Stimulated activated CD8-positive, alpha-beta memory T cell treated with anti-CD3 and anti-CD28 coated beads, Interleukin-7, amount 100 ng/mL, for 1 hour (primary cell): ENCODE measurements at places on chromosomes 5 and 9.

- DNase-seq = no peak
Observed at GRCh38 chr5:123425431-123425830, 2.2 kb upstream of the CEP120 start.

- DNase-seq = no peak
Observed at GRCh38 chr9:125544988-125545651, 161.9 kb downstream of the MAPKAP1 start.

DNA sequence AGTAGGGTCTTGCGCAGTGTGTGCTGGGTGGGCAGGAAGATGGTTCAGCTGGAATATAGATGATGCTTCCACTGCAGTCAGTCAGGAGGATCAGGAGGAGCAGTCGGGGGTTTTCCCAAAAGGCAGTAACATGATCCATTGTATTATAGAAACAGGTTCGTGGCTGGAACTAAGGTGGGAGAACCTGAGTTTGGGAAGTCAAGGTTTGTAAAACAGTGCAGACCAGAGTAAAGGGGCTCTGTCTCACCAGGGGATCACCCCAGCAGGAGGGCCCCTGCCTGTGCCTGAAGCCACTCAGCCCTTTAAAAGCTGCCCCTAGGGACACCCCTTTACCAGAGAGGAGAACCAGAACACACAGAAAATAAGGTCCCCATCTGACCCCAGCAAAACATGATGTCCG is 213.4 kb downstream of the AUH start:
- DNase-seq = no peak

DNA sequence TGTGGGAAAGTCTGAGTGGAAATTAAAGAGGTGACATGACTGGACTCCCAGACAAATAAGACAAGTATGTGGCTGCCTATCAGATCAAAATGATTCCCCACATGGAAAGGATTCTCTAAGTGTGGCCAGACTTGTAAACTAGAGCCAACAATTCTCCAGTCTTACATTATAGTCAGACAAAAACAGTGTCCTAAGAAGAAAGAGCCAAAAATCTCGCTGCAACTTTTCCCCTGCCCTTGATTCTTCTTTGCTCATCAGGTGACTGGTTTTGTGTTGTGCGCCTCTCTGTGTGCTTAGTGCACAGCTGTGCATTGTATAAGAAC is 164.2 kb upstream of the TARS1 start:
- no peak for DNase-seq

DNA sequence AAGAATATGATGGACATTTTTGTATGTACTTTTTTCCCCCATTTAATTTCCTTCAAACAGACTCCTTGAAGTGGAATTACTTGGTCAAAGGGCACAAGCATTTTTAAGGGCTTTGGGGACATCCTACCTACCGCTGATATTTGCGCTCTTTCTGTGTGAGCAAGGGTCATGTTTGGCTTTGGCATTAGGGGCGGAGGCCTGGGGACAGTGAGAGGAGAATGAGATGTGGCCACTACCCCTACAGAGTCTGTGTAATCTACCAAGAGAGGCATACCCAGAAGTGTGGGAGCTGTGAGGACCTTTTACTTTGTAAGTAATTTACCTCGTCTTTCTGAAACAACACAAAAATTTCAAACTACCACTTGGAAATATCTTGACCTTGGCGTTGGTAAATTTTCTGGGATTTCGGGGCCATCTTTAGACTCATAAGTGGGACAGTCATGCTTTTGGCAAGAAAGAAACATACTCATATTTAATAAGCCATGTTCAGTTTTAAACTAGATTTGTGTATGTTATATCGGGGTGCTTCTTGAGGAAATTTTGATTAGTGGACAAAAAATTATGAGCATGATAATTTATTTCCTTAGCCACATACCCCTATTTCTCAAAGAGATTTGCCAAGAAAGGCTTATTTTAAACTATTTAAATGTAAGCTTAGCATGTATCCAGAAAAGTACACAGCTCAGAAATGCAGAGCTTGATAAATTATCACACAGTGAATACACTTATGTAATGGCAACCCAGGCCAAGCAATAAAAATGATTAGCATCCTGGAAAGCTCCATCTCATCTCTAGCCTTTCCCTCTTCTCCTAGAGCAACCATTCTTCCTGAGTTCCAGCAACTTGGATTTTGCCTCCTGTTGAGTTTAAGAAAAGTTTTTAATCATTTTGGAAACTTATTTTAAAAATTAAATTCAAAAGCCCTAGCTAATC is 63.6 kb downstream of the ARHGAP26 start:
- no peak for DNase-seq

- no peak for DNase-seq
Observed at GRCh38 chr5:143428155-143428554, 24.7 kb upstream of the NR3C1 start.

GRCh38 chr5:111689357-111689935 is 67.5 kb downstream of the NREP start:
- DNase-seq = no peak

GRCh38 chr5:33854733-33855151 is 37.0 kb downstream of the ADAMTS12 start:
- DNase-seq = no peak

- no peak for DNase-seq
Observed at GRCh38 chr9:114238472-114238871, 83.1 kb downstream of the COL27A1 start.

GRCh38 chr9:87872079-87872624 is 10.5 kb upstream of the SPATA31E1 start:
- DNase-seq = no peak

DNA sequence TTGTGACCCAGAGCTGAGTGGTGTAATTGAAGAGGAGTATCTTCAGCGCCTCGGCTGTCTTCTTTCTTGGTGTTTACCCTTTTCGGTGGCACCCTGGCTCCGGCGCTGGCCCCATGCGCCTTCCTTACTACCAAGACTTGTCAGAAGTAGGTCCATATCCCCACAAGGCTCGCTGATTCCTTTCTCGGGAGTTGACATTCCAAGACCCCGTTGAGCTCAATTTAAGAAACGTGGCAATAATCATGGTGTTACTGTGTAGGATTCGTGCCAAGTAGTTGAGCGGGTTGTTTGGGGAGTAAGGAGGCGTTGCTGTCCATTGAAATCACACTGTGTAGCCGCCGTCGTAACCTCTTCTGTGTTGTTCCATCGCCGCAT is 795 bp downstream of the NDUFAF2 start:
- no peak for DNase-seq

DNA sequence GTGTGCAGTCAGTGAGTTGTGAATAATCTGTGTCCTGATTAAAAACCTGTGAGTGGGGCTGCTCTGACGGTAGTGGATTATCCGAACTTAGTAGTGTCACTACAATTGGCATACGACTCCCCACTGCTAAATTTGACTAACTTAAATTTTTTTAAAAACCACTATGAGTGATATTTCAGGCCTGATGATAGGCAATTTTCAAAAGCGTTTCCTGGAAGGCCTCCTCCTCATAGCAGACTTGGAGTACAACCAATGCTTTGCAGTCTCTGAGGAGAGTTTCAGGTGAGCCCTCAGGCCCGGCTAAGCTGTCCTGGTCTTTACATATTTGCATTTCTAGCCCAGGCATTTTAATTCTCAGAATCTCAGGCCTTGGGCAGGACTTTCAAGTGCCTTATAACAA is 10.8 kb downstream of the BTNL8 start:
- DNase-seq = no peak

DNA sequence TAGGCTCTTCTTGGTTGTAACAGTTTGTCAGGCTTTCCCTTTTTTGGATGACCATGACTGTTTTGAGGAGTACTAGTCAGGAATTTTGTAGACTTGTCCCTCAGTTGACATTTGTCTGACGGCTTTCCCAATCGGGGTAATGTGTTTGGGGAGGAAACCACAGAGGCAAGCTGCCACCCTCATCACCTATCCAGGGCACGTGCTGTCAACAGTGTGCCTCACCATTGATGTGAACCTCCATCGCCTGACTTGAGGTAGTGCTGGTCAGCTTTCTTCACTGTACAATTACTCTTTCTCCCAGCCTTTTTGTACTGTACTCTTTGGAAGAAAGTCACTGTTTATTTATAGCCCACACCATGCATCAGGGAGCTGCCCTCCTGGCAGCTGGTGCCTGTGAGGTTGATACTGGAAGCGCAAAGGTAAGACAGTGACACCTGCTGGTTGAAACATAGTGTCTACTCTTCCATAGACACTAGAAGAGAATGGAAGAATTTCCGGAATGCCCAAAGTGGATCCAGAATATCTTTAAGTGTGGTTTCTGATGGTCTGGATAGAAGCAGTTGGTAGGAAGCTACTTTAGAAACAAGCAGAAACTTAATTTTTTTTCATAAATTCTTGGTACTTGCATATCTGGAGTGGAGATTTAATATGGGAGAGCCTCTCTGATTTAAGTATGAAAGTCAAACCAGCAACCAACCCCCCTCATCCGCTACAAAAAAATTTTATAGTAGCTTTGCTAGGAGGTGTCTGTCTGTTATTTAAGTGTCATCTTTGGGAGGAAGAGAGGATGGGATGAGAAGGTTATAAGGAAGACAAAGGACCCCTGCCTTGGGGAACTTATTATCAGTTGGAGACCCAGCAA is 69.3 kb downstream of the SNX30 start:
- no peak for DNase-seq

GRCh38 chr9:81683704-81684103 is 5.6 kb downstream of the TLE1 start:
- DNase-seq = no peak

GRCh38 chr5:80168388-80169028 is 87.3 kb downstream of the SERINC5 start:
- DNase-seq = no peak

DNA sequence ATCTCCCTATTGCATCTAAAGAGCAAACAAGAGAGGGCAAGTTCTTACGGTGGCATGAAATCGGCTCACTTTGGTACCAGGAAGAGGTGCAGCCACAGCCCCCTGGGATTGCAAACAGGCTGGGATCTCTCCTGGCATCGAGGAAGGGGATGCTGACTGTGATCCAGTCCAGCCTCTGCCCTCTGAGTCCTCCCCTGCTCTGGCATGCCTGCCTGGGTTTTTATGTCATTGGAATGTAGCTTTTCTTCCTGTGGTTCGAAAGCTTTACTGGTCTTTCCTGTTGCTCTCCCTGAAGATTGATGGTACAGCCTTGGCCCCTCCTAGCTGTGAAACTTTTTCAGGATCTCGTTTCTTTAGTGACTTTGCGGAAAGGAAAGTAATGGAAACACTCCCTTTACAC is 6.6 kb downstream of the SLC46A2 start:
- no peak for DNase-seq

- DNase-seq = no peak
Observed at GRCh38 chr5:76404223-76405211, 1.4 kb downstream of the IQGAP2 start.

- DNase-seq = no peak
Observed at GRCh38 chr5:14665949-14666348, 1.4 kb downstream of the OTULIN start.

DNA sequence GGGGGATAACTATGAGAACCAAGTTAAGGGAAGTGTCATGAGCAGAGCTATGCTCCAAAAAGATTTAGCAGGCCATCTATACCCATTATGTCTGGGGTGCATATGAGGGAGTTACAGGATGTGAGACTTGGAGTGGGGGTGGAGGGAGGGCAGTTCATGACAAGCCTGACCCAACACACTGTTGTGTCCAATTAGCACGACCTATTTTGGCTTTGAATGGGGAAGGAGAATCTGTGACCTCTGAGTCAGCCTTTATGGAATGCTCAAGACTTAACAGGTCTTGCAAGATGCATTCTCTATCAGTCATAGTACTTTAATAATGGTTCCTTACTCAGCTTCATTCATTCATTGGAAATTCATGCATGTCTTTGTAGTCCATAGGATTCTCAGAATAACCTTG is 71.7 kb downstream of the GRIA1 start:
- no peak for DNase-seq
